Ovary (tissue), 10 donors: ENCODE measurements at places on chromosomes 4 and X. TPM values are rescaled to one million over a fixed set of nuclear protein-coding genes. Genes with fewer than 3 reads are reported as not detected.

Gene WDR45
- total RNA-seq, result 76.5 TPM

Gene CLGN
- 0.12 TPM for total RNA-seq

- DNase-seq, result no peak
- no peaks in the 10 kb centered on the region for H3K36me3 ChIP-seq
- H3K27me3 ChIP-seq, result no peaks in the 10 kb centered on the region
- no peak overlapping the region for H3K4me3 ChIP-seq
- H3K27ac ChIP-seq, result no peak overlapping the region
Observed at GRCh38 chr4:164442180-164442579, 311.8 kb upstream of the SMIM31 start.

GRCh38 chr4:182124359-182124758 lies 118.8 kb upstream of the TENM3 start:
- no peaks in the 10 kb centered on the region for H3K36me3 ChIP-seq
- H3K27ac ChIP-seq, result no peak overlapping the region
- no peak for DNase-seq
- H3K4me3 ChIP-seq, result no peak overlapping the region
- H3K4me1 ChIP-seq, result no peaks in the 10 kb centered on the region

DNA sequence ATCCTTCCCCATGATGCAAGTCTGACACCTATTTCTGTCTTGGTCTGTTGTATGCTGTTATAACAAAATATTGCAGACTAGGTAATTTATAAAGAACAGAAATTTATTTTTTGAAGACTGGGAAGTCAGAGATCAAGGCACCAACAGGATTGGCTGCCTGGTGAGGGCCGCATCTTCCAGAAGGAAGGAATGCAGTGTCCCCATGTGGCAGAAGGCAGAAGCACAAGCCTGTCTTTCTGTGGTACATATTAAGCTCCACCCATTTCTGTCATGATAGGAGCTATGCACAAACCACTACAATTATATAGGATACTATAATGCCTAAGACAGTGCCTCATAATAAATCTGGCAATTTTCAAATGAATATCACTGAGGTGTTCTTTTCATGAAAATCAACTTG lies 502.3 kb upstream of the DIAPH2 start:
- no peaks in the 10 kb centered on the region for H3K36me3 ChIP-seq
- H3K4me1 ChIP-seq, result no peaks in the 10 kb centered on the region
- H3K4me3 ChIP-seq, result no peak overlapping the region
- DNase-seq, result peak; percentile 16
- no peaks in the 10 kb centered on the region for H3K27me3 ChIP-seq
- H3K27ac ChIP-seq, result no peak overlapping the region

- DNase-seq, result no peak
- H3K27ac ChIP-seq, result no peak overlapping the region
- H3K4me3 ChIP-seq, result no peak overlapping the region
- H3K27me3 ChIP-seq, result no peaks in the 10 kb centered on the region
Observed at GRCh38 chrX:22126327-22126726, 94.2 kb downstream of the PHEX start.

DNA sequence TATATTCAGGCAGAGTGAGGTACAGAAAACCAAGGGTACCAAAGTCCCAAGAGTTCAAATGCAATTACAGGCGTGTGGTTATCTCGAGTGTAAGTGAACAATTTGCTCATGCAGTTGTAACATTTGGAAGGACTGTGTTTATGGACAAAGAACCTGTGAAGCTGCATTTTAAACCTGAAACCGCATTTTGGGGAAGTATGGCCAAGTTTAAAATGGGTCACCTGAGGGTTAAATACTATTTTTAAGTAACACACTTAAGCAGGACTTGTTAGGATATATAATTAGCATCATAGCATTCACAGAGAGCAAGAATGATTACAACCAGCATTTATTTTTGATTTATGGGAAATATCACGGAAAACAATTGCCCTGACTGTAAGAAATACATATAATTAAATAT lies 79.1 kb upstream of the LCORL start:
- H3K27ac ChIP-seq, result no peak overlapping the region
- H3K4me1 ChIP-seq, result no peaks in the 10 kb centered on the region
- no peak for DNase-seq
- no peaks in the 10 kb centered on the region for H3K27me3 ChIP-seq
- no peak overlapping the region for H3K4me3 ChIP-seq
- H3K36me3 ChIP-seq, result no peaks in the 10 kb centered on the region

Gene MSANTD1
- 1.4 TPM for total RNA-seq

Gene UBE2D3
- total RNA-seq, result 258 TPM

GRCh38 chr4:109645874-109646710 lies 57.2 kb downstream of the CASP6 start:
- H3K4me3 ChIP-seq, result no peak overlapping the region
- no peak overlapping the region for H3K27ac ChIP-seq
- no peaks in the 10 kb centered on the region for H3K27me3 ChIP-seq

Gene CFI
- 79.6 TPM for total RNA-seq

DNA sequence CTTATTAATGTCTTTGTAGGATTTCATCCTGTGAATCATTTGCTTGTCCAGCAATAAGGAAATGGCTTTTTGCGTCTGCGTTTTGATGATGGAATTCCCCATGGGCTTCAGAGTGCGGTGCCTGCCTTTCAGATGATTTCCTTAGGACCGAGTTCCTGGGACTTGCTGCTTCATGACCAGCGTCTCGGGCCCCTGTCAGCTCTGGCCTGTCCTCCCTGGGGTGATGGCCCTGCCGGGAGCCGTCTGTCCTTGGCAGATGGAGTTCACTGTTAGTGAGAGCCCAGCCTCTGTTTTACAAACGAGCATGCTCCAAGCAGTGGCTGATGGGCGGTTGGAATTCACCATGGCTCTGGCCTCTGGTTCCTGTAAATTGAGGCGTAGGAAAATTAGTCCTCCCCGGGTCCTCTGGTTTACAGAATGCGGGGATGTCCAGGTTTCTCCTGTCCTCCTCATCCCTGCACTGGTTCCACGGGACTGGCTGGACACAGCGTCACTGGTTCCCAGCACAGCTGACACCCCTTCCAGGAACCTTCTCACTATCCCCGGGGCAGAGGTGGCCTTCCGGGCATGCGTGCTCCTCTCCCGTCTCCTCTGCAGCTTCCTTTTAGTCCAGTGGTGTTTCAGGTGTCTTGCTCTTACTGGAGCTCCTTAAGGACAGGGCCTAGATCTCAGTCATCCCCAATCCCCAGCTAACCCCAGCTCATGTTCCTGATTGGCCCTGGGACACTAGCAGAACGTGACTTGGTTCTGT lies 34.9 kb downstream of the TBC1D14 start:
- no peak overlapping the region for H3K4me3 ChIP-seq
- H3K27me3 ChIP-seq, result no peaks in the 10 kb centered on the region
- H3K4me1 ChIP-seq, result peaks cover 12% of the 10 kb centered on the region
- no peak overlapping the region for H3K27ac ChIP-seq

- no peak for DNase-seq
- no peak overlapping the region for H3K4me3 ChIP-seq
- no peaks in the 10 kb centered on the region for H3K27me3 ChIP-seq
- no peaks in the 10 kb centered on the region for H3K36me3 ChIP-seq
- no peak overlapping the region for H3K27ac ChIP-seq
Observed at GRCh38 chrX:41558531-41558930, 111.4 kb downstream of the NYX start.

DNA sequence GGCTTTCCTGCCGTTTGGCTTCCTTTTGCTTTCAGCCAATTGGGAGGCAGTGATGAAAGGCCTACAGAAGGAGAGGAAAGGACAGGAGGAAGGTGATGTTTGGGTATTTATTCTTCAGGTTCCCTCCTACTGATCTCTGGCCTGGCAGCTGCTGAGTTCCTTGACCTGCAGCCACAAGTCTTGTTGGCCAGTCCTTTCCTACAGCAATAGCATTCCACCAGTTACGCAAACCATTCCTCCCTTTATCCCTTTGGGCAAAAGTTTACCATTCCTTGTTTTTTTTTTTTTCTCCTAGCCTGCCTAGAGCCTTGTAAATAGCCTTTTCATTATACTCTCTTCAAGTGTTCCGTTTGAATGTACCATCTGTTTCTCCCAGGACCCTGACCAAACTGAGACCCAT lies 198.1 kb upstream of the FTHL17 start:
- no peak overlapping the region for H3K4me3 ChIP-seq
- no peaks in the 10 kb centered on the region for H3K4me1 ChIP-seq

Gene RCHY1
- 28.1 TPM for total RNA-seq

DNA sequence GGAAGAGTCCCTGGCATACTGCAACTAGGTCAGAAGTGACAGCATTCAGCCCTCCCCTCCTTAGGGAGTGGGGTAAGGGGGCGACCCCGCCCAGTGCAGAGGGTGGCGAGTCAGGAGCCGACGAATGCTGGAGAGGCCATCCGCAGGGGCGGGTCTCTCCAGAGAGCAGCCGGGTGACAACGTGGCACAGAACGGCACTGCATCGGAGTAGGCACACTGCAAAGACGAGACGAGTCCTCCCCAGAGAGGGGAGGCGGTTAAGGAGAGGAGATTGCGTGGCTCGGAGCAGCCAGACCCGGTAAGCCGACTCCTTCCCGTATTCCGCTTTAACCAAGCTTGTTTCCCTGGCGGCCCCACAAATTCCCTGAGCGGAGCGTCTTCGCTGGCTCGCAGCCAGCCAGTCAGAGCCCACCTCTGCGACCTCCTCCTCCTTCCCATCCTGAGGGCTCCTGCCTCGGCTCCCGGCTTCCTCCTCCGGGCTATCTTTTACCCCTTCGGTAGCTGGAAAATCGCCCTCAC lies 54.9 kb downstream of the LINC00632 start:
- no peaks in the 10 kb centered on the region for H3K27me3 ChIP-seq
- no peaks in the 10 kb centered on the region for H3K36me3 ChIP-seq
- DNase-seq, result peak; percentile 33
- H3K4me1 ChIP-seq, result no peaks in the 10 kb centered on the region
- peak overlapping the region; percentile 18 for H3K4me3 ChIP-seq

DNA sequence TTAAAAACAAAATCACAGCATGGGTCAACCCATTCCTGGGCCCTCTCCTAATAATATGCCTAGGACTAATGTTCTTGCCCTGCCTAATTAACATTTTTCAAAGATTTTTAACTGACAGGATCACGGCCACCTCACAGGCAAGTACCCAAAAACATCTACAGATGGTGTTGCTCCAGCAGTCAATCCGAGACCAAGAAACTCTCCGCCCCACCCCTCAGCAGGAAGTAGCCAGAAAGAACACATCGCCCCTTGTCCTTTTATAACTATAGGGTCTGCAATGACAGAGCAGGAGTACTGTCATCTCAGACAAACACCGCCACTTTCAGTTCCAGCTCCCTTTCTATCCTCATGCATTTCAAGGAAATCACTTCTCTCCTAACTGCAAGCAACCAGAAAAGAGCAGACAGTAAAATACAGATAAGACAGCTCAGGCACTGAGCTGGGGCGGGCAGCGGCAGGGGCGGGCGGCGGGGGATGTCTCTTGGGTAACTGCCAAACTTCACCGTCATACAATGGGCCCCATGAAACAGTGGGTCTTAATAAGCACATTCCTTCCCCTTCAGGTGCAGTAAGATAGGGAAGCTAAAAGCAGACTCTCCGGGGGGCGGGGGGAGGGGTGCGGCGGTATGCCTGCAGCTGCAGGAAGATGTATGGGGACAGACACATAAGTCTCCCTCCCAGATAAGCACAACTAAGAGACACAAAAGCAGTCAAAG lies 67.4 kb downstream of the ZNF182 start:
- no peaks in the 10 kb centered on the region for H3K36me3 ChIP-seq
- no peaks in the 10 kb centered on the region for H3K27me3 ChIP-seq
- H3K4me3 ChIP-seq, result no peak overlapping the region
- no peak for DNase-seq

GRCh38 chr4:183260491-183261151 lies 59.5 kb downstream of the CLDN22 start:
- H3K36me3 ChIP-seq, result no peaks in the 10 kb centered on the region
- no peak overlapping the region for H3K27ac ChIP-seq

Gene TCEAL9
- 97.8 TPM for total RNA-seq

DNA sequence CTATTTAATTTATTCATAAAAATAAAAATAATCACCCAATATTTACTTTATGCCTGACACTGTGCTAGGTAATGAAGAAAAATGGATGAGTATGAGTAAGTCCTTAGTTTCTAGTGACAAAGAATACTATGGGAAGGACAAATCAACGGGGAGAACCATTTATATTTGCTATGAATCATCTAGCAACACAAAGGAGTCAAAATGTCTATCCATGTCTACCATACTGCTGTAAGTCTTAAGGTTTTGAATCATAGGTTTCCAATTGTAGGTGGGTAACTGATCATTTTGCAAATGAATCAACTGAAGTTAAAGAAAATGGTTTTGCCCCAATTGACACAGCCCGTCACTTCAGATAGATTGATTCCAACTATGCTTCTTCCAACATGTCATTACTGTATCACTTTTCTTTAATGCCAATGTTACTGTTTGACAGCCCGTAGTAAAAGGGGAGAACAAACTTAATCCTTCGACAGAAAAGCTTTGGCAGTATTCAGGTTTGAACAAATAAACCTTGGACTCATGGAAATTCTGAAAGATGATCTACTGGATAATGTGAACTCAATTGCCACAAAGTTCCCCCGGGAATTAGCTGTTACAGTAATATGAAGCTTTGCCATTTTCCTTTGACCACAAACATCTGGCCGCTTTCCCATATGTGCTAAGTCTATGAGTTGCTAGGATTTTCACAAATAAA lies 3.2 kb downstream of the TDO2 start:
- H3K27ac ChIP-seq, result no peak overlapping the region
- no peaks in the 10 kb centered on the region for H3K4me1 ChIP-seq
- no peak for DNase-seq

Gene TCEAL6
- total RNA-seq, result 1.6 TPM

GRCh38 chrX:33892670-33893069 lies 239.4 kb downstream of the FAM47A start:
- no peaks in the 10 kb centered on the region for H3K4me1 ChIP-seq
- H3K27me3 ChIP-seq, result no peaks in the 10 kb centered on the region
- H3K27ac ChIP-seq, result no peak overlapping the region
- no peak overlapping the region for H3K4me3 ChIP-seq

DNA sequence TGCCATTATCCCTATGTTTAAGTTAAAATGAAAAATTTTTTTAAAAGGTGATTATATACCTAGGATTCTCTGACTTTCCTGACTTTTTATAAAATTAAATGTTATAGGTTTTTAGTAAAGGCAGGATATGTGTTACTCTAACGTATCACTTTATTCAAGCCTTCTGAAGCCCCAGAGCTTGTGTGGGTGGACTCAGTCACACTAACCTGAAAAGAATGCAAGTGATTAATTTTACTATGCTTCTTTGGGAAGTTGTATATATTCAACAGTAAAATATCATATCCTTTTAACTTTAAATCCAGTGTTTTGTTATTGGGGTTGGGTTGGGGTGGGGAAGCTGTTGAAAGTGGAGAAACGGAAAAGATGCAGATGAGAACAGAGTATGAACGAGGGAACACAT lies 22.8 kb downstream of the PDLIM3 start:
- H3K4me1 ChIP-seq, result peaks cover 6% of the 10 kb centered on the region
- H3K4me3 ChIP-seq, result no peak overlapping the region
- DNase-seq, result no peak
- no peaks in the 10 kb centered on the region for H3K27me3 ChIP-seq
- H3K36me3 ChIP-seq, result no peaks in the 10 kb centered on the region
- no peak overlapping the region for H3K27ac ChIP-seq
